ENCODE measurements at places on chromosomes 6 and 20. TPM values are rescaled to one million over a fixed set of nuclear protein-coding genes. Genes with fewer than 3 reads are reported as not detected.

The CTCFL gene
- total RNA-seq: not detected

GRCh38 chr6:150755524-150755923 is 110.0 kb upstream of the MTHFD1L start:
- no peak for DNase-seq

DNA sequence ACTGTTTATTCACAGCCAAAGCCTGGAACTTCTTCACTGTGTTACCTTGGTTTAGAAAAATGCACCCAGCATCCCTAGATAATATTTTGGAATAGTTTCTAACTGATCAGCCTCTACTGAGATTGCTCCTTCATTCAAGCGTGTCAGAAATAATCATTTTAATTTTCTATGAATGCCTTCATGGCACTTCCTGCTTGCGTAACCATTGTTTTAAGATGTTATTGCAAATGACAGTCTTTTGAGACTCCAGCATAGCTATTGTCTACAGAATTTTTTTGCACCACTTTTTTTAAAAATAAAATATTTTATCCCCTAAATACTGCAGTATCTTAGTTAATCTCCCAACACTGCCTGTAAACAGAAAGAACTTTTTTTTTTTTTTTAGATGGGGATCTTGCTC is 213.1 kb downstream of the PHACTR1 start:
- no peak for DNase-seq

GRCh38 chr6:149139782-149140136 is 177.8 kb upstream of the TAB2 start:
- DNase-seq: no peak

DNA sequence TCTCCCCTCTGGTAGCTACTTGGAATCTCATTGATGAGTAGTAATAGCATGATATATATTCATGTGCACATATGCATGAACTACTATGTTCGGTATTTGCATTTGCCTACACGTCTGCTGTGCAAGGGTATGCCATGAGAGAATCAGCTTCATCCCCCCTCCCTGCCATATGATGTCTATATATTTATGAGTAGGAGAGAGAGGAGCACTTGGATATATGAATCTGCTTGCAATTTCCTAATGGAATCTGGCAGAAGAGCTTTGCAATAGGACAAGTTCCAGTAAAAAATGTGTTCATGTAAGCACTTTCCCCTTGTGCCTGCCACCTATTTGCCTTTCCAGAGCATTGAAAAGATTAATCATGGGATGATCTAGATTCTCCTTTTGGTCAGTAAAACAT is 76.2 kb upstream of the BACH2 start:
- DNase-seq: no peak

The APOM gene
- 0.39 TPM for total RNA-seq

DNA sequence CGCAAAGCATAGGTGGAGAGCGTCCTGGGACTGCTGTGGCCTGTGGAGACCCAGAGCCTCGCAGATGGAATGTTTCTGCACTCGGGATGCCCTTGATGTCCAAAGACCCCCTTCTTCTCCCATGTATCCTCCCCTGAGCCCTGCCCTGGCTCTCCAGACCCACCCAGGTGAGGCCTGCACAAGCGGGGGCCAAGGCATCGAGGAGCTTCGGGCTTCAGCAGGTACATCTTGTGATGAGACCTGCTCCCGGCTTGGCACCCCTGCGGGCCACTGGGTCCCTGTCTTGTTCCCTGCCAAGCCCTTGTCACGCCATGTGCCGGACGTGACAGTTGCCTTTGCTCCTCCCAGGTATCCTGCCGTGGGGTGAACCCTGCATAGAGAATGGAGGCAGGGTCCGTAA is 85.2 kb downstream of the RAMACL start:
- DNase-seq: no peak

- DNase-seq: no peak
Observed at GRCh38 chr6:163679753-163680152, 265.2 kb downstream of the QKI start.

The ADGB gene
- total RNA-seq: not detected

The DEFB132 gene
- not detected for total RNA-seq

DNA sequence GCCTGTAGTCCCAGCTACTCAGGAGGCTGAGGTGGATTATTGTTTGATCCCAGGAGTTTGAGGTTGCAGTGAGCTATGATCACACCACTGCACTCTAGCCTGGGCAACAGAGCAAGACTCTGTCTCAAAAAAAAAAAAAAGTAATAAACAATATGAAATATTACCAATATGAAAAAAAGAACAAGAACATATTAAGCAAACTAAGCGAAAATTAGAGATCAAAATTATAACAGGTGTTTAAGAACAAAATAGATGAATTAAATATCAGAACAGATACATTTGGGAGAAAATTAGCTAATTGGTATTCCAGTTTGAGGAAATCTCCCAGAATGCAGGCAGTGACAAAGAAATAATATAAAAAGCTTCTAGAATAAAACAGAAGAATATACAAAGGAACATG is 23.3 kb downstream of the GLO1 start:
- DNase-seq: no peak

The VNN1 gene
- under 0.01 TPM for total RNA-seq

The ADAM33 gene
- total RNA-seq: under 0.01 TPM
